ENCODE measurements at places on chromosomes 13 and 19.

DNA sequence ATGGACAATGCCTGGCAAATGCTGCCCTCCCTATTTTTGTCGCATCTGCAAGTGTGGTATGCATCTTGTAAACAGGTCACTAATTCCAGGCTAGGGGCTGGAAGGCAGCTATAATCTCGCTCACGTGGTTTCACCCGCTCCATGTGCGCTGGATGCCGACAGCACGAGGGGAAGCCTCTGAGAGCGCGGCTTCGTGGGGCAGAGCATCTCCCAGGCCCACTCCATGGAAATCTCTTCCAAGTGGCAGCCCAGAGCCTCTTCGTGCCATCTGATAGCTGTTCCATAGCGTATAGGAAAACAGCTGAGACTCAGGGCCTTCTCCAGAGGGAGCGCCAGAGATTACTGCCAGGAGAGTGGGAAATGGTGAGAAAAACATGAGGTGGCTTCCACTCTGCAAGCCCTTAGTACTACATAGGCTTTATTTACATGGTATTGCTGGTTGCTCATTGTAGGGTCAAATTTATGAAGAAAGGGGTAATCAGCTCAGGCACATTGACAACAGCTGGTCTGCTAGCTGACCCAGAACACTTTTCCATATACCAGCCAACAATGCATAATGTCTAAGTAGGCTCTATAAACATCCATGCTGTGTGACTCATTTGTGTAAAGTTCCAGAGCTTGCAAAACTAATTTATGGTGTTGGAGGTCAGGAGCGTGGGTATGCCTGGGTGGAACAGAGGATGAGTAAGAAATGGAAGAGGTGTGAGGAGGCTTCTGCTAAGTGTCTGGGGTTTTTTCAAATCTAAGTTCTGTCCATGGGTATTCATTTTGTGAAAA lies 165.2 kb downstream of the SHISA2 start:
- DNase-seq = peak; percentile 31

GRCh38 chr19:18131841-18132596 lies 20.9 kb upstream of the PIK3R2 start:
- DNase-seq = no peak

DNA sequence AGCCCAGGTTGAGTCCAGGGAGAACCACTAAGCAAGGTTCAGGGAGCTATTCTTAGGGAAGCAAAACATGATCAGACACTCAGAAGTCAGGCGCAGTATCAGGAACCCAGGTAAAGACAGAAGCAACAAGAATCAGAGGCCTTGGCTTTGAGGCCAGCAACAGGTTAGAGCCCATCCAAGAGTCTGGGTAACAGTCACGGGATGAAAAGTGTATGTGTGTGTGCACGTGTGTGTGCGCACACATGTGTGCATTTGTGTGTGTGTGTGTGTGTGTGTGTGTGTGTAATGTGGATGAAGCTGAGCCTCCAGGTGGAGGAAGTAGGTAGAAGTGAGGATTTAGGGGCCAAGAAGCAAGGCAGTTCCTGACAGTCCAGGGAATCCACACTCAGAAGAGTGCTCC lies 63.1 kb downstream of the CCNA1 start:
- DNase-seq = no peak

DNA sequence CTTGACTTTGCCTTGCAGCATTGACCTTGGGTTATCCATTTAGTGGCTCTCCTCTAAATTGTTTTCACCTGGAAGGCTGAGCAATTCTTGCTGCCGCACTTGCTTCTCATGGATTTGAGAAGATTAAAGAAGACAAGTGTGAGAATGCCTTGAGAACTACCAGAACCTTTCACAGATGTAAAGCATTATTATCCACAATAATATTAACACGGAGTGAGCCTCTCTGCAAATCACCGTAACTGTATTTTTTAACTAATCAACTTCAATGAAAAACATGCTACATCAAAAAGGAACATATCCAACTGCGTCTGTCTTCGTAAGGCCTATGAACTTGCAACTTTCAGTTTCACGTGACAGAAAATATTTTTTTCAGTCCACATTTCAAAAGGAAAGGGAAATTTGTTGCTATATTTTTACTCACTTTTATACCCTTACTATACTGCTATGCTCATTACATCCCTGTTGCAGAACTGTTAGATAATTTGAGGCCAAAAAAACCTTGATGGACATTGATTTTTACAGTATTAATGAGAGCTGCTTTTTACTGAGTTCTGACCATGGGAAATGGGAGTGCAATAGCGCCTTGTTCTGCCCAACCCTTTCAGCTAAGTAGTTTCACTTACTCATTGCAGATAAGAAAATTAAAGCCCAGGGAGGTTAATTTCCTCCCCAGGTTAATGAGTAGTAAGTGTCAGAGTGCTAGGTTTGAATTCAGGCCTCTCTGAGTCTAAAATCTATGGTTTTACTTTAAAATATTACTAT lies 93.8 kb upstream of the RAP2A start:
- DNase-seq = no peak

DNA sequence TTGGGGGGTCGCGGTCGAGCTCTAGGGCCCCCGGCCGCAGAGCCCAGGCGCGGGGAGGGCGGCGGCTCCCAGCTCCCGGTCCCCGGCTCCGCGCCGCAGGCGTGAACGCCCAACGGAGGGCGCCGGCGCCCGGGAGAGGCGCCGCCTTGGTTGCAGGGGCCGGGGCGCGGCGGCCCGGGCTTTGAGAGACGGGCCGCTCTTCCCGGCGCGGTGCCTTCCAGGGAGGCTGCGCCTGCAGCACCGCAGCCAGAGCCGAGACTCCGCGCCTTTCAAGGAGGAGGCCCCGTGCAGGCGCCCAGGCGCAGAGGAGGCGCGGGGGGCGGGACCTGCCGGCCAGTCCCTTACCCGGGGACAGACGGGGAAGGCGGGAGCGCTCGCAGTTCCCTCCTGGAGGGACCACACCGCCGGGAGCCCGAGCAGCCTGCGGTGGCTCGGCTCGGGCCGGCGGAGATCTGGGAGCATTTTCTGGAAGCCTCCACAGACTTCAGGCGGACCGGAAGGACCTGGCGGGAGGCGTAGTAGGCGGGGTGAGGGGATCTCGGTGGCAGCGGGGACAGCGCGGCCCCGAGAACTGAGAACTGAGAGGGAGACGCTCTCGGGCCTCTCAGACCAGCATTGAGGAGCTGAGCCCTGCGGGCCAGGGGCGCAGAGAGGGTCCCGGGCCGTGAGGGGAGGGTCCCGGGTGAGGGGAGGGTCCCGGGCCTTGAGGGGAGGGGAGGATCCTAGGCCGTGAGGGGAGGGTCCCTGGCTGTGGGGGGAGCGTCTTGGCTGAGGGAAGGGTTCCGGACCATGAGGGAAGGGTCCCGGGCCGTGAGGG lies 25.5 kb upstream of the MCF2L start:
- peak; percentile 10 for DNase-seq

- DNase-seq = peak; percentile 24
Measured at GRCh38 chr13:38819053-38819452, 132.2 kb downstream of the FREM2 start.

DNA sequence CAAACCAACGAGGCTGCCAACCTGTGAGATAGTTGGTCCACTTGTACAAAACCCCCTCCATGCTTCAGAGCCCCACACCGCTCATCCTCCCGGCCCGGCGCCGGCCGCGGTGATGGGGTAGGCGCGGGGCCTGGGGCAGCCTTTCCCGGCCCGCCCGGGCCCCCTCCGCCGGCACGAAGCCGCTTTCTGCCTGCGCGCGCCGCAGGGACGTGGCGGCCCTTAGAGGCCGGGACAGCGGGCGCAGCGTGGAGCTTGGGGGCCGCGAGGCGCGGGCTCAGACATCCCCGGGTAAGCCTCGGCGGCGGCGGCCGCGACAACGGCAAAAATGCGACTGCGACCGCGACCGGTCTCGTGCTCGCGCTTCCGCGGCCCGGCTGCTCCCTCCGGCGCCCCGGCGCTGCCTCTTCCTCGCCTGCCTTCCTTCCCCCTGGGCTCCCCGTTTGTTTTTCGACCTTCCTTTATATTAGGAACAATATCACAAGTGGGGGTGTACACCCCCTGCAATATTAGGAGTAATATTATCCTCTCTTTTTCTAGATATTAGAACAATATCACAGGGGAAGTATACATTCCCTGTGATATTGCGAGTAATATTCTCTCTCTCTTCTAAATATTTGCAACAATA lies 53.9 kb upstream of the CEACAM21 start:
- no peak for DNase-seq

DNA sequence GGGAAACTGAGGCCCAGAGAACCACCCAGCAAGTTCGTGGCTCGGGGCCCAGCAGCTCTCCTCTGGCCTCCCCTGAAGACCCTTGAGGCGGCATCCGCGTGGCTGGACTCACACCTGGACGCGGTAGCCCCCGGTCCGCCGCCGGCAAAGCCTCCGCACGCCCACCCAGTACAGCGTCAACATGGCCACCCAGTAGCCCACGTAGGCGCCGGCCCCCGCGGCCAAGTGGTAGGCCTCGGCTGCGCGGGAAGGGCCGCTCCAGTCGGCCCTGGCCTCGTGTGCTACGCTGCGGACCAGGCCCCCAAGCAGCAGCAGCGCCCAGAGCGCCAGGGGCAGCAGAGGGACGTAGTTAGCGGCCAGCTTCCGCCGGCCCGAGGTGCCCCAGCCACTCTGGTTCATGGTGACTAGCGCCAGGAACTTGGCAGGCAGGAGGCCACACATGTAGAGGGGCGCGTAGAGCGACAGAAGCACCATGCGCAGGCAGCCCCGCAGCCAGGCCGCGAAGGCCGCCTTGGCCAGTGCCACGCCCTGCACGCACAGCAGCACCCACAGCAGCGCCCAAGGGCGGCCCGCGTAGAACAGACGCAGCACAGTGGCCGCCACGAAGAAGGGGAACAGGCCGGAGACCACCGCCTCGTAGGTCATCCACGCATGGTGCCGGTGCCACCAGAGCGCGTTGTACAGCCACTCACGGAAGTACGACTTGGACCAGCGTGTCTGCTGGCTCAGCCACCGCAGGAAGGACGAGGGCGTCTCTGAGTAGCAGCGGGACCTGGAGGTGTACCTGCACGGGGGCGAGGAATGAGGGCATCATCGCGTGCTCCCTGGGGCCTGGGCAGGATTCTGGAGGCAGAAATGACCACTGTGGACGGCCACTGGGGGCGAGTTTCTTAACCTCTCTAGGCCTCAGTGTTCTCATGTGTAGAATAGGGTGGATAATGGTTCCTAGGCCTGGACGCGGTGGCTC lies 10.2 kb downstream of the HAS1 start:
- no peak for DNase-seq

DNA sequence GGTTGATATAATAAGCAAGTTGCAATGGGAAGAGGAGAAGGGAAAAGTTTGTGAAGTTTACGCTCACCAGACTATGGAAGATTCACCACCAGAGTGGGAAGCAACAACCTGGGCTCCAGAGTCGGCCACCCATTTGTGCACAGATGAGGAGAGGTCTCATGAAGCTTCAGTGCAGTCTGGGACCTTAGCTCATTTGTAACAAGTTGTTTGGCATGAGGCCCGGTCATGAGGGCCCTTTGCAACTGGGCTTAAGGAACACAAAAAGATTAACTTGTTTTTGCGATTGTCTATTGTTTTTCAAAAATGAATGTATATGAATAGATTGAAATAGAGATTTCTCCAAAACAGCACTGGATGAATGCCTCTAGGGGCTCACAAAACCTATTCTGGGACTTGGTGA lies 94.2 kb downstream of the ZNF737 start:
- DNase-seq = no peak

DNA sequence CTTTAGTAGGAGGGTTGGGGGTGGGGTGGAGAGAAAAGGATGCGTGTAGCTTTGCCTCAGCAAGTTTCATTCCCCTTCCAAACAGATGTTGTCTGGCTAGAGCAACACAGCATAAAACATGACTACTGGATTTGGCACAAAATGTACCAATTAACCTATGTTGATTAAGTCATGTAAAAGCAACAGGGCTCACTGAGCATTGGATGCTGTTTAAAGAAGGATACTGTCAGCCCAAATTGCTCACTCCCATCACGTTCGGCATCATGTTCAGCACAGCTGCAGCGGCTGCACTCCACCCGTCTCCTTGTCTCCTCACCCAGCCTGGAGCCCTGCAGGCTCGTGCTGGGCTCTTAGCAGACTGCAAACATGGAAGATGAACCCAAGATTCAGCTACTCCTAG lies 77.5 kb downstream of the DLEU7 start:
- DNase-seq = no peak
